Stimulated activated CD4-positive, alpha-beta T cell treated with anti-CD3 and anti-CD28 coated beads, TNF-alpha, amount 100 ng/mL, for 4 hours (primary cell): ENCODE measurements at places on chromosomes 7 and 10.

DNA sequence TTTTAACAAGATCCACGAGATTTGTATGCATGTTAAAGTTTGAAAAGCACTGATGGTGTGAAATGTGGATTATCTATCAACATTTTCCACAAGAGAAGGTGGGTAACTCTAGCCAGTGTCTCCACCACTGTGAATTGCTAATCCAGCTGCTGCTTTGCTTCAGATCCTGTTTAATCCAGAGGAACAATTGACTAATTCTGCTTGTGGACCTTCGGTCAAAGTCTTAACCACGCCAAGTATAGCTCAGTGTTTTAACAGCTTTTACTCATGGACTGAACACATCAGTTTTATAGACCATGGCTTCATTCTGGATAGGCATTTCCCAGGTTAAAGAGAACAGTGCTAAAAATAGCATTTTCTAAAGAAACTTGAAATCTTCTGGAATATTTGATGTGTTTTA, 23.5 kb downstream of the ADK start:
- no peak for DNase-seq

- DNase-seq: no peak
These were observed 101.4 kb downstream of the MTPAP start for GRCh38 chr10:30247704-30248103.

GRCh38 chr7:50565559-50565916, 333 bp upstream of the DDC start:
- DNase-seq: no peak

DNA sequence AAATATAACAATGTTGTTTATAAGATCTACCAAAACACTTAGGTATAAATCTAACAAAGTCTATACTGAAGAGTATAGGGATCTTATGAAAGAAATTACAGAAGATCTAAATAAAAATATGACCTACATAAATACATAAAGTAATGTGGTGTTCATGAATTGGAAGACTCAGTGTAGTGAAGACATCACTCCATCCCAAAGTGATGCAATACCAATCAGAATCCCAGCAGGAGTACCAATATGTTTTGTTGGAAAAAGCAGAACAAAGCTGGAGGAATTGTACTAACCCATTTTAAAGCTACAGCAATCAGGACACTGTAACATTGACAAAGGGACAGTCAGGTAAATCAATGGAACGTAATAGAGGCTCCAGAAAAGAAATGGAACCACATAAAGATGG, 76.4 kb downstream of the CCSER2 start:
- no peak for DNase-seq

GRCh38 chr7:97018791-97019531, 5.7 kb downstream of the DLX5 start:
- no peak for DNase-seq

GRCh38 chr10:53786236-53786900, 1013.8 kb upstream of the MBL2 start:
- no peak for DNase-seq

DNA sequence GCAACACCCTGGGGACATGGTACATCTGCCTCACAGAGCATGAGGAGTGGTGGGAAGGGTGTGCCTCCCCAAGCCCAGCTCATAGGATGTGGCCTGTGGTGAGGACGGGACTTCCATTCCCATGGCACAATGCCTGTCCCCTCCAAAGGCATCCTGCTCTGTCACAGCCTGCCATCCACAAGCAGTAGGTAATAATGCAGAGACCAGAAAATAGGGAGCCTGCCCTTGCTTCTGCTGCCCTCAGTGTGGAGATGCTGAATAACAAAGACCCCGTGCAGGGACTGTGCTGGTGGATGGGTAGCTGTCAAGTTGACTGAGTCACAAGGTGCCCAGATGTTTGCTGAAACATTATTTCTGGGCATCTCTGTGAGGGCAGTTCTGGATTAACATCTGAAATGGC, 199.9 kb upstream of the GRB10 start:
- no peak for DNase-seq

GRCh38 chr7:35528381-35528977, 166.5 kb downstream of the HERPUD2 start:
- no peak for DNase-seq

DNA sequence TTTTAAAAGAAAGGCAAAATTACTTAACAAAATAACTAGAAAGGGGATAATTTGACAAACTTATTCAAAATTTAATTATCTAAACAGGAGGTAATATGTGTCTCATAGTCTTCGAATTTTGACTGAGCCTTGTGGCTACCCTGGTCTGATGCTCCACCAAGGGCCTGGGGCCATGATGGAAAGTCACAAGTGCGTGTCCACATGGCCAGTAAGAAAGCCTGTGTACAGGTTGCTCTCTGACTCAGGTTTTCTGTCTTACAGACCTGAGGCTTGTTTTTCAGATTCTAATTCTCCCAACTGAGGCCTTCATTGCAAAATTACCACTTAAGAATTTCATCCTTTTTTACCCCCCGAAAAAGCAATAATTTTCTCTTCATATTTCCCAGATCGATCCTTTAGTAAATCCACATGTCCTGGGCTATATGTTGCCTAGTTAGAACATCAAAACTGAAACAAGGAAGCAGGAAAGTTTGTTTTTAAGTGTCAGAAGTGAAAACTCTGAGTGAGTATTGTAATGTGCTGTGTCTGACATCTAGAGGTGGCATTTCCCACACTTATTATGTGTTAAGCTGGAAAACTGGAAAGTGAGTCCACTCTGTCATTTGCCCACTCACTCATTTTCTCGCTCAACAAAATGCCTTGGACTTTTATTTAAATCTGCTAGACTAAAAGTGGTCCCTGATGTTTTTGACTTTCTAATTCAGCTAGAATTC, 10.0 kb downstream of the CYP3A43 start:
- no peak for DNase-seq

DNA sequence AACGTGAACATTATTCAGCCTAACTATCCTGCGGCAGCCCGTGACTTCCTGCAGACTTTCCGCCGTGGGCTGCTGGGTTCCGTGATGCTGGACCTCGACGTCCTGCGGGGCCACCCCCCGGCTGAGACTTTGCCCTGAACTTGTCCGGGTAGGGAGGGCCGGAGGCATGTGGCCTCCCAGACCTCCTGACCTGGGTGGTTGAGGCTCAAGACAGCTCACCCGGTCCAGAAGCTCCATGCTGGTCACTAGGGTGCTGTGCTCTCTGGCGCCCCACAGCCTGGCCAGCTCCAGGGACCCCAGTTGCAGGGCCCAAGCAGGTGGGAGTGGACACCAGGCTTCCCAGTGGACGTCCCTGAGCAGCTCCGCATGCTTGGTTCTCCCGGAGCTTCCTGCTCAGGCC, 4.4 kb downstream of the SPRN start:
- no peak for DNase-seq

DNA sequence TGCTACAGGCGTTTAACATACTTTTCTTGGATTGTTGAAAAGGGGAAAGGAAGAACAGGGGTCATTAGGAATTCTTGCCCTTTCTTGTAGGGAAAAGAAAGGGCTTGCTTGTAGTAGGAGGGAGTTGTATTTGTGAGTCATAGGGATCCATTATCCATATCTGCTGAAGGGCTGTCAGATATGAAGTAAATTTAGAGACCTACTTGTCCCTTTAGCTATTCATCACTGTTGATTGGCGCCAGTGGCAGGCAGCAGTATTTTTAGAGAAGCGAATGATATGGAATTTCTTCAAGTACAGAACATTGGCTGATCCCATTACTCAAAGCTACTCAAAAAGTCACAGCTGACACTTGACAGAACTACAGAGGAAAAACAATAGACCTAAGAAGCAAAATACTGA, 97.7 kb downstream of the CELF2 start:
- DNase-seq: no peak

DNA sequence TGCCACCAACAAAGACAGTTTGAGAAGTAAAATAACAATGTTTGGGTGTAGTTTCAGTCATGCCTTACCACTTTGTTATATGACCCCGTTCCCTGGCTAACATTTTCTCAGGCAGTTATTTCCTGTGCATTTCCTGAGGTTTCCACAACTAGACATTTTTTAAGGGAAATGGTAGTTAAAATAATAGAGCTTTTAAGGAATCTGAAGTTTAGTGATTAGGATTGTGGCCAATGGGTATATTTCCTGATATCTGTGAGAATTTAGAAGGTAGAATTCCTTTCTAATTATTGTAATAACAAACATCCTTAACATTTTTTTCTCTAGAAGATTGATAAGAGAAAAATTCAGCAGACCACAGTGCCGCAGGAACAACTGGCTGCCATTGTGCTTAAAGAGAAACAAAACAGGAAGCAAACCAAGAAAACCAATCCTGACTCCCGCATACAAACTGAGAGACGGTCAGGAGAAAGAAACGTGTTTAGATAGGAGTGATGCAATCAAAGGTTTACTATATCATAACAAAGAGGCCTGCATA, 193.6 kb downstream of the MBL2 start:
- DNase-seq: no peak

- no peak for DNase-seq
These were observed at the start of gene NDUFB2 for GRCh38 chr7:140696680-140697446. NDUFB2 (plus strand) TSS chr7:140696708; CDS start chr7:140696745, 37 bp downstream.

DNA sequence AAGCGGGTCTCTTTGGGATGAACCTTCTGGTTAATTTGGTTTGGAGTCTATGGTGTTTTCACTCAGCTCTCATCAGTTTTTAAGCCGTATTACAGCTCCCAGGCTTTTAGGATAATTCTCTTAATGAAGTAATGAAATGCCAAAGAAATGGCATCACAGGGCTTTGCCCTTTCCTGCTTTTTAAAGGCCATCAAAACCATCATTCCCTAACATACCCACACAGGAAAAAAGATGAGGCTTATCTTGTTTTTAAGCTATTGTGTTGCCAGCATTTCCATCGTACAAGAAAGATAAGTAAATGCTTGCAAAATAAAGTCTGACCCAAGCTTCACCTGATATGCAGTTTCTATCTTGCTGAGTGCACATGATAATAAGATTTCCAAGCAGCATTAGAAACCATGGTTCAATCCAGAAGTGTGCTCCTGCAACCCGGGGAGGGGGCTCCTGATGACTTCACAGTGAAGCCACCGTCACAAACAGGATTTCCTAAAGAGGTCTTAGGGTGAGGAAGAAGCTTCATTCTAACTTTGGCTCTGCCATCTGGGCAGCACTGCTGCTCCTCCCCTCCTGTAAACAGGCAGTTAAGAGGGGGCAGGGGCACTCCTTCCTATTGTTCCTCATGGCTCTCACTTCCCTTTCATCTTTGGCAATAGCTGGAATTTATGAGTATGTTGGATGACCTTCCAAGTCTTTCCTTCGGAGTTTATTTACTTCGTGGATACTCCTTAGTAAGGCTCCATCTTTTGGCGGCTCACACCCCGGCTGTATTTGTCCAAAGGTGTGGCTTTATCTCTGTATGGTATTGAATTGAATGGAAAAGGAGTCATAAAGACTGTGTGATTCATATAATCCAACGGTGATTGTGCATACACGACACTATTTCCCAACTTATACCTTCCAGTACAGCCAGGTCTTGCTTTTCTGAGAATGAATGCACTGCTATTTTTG, 55.2 kb upstream of the FAM133B start:
- no peak for DNase-seq

DNA sequence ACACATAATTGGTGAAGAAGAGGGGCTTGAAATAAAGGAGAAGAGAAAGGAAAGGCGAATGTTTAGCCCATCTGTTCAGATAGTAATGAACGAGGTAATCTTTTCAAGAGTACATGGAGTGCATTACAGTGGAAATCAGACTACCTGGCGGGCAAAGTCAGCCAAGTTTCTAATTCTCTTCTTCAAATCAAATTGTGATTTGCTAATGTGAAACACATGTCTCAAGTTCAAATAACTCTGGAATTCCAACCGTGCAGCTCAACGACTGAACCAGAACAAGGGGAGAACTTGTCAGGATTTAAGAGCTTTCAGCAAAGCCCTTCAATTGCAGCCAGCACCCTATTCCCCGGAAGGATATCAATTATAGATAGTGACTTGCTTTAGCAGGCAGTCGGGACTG, 216.9 kb downstream of the GLI3 start:
- no peak for DNase-seq

DNA sequence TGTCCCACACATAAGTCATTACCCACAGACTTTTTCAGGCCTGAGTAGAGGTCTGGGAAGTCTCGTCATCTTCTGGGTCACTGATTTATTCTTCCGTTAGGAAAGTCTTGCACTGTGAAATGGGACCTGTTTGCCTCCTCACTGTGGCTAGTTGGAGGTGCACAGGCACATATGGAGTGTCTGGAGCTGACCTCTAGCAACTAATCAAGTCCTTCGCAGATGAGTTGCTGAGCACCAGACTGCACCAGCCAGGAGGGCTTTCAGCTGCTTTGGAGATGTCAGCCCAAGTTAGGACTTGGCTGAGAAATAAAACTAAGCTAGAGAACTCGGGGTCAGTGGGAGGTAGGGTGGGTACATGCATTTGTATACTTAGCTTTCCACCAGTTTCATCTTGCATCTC, 578.0 kb downstream of the GRID1 start:
- DNase-seq: no peak

- DNase-seq: no peak
These were observed 90.9 kb downstream of the CHST15 start for GRCh38 chr10:124002391-124003069.

DNA sequence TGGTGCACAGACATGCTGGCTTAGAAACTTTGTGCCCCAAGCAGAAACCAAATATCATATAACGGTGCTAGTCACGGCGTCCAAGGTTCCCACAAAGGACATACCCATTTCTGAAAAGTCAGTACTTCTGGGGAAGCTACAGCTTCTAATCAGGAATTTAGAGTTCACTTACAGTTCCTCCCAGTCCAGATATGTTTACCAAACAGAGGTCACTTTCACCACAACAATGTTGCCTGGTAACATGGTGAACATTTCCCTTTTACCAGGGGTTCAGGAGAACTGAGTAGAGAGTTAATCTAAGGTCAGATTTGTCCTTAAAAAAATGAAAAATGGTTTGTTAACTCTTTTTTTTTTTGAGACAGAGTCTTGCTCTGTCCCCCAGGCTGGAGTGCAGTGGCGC, 265.9 kb upstream of the MKLN1 start:
- DNase-seq: no peak
